Right renal cortex interstitium (tissue), 3 donors: ENCODE measurements at places on chromosomes 4 and X.

DNA sequence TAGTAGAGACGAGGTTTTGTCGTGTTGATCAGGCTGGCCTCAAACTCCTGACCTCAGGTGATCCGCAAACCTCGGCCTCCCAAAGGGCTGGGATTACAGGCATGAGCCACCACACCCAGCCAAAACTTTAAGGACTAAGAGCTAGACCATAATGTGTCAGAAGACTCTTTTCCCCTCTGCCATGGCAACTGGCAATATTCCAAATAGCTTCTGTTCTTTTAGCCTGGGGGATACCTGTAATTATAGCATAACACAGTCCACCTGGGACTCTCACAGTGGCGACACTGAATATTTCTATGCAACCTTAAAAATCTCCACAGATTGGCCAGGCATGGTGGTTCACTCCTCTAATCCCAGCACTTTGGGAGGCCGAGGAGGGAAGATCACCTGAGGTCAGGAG is 45.5 kb upstream of the RBM47 start:
- DNase-seq = no peak

DNA sequence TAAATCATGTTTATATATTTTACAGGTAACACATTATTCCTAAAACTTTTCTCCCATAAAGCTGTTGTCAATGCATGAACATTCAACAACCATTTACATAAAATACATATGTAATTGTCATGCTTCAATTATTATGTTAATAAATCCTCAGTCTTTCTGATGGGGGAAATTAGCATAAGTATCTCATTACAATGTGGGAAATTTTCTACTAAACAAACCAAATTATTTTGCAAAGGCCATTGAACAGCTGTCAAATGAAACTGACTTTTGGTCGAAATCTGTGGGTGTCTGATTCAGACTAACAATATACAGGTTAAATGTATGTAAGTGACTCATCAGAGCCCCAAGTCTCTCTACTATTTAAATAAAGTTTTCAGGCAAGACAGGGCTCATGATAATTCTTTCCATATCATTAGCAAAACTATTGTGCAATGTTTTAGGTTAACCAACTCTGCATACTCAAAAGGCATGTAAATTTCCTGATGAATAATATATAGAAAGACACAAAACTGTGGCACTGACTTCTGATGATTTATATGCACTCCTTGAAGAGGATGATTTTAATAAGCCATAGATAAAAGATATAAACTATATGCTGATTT is 795.3 kb upstream of the AADAT start:
- DNase-seq = no peak

GRCh38 chr4:121185960-121186359 is 21.8 kb upstream of the TNIP3 start:
- no peak for DNase-seq

- no peak for DNase-seq
Observed at GRCh38 chr4:67566335-67566734, 7.8 kb downstream of the STAP1 start.

DNA sequence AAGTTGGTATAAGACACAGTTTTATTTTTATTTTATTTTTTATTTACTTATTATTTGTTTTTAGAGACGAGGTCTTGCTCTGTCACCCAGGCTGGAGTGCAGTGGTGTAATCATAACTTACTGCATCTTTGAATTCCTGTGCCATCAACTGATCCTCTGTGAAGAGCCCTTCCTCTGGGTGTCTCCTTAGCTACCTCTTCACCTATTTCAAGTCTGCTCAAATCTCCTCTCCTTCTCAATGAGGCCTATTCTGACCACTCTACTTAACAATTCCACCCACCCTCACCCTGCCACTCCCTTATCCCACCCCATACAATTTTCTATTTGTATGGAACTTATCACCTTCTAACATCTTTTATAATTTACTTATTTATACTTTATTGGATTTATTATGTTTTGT is 183.4 kb downstream of the PPP3CA start:
- no peak for DNase-seq

- no peak for DNase-seq
Observed at GRCh38 chr4:175971388-175972179, 94.1 kb upstream of the WDR17 start.

GRCh38 chr4:125091-125771 is 930 bp downstream of the ZNF718 start:
- no peak for DNase-seq

GRCh38 chrX:107571296-107571998 is 56.9 kb upstream of the PRPS1 start:
- no peak for DNase-seq

GRCh38 chr4:74415602-74416300 is 29.2 kb upstream of the AREG start:
- no peak for DNase-seq

- DNase-seq = no peak
Observed at GRCh38 chrX:40169193-40170101, 71.7 kb upstream of the BCOR start.

- no peak for DNase-seq
Observed at GRCh38 chrX:41664375-41664901, 24.3 kb upstream of the GPR34 start.

- DNase-seq = no peak
Observed at GRCh38 chr4:74328501-74328900, 20.2 kb downstream of the EPGN start.

DNA sequence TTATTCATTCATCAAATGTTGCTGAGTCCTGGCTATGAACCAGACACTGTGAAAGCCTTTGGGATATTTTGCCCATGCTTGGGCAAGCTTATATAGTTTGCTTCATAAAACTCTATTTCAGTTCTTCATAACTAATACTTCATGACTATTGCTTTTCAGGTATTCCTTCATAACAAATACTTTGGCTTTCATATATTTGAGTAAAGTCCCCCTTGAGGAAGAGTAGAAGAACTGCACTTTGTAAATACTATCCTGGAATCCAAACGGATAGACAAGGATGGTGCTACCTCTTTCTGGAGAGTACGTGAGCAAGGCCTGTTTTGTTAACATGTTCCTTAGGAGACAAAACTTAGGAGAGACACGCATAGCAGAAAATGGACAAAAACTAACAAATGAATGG is 1.7 kb upstream of the AFP start:
- no peak for DNase-seq

- DNase-seq = no peak
Observed at GRCh38 chr4:83431200-83431599, 24.4 kb downstream of the HELQ start.

- no peak for DNase-seq
Observed at GRCh38 chrX:117196481-117196880, 733.7 kb upstream of the CT83 start.

- DNase-seq = no peak
Observed at GRCh38 chrX:11311706-11312105, 18.5 kb downstream of the AMELX start.

- DNase-seq = no peak
Observed at GRCh38 chr4:48489683-48490011, 405 bp upstream of the ZAR1 start.

GRCh38 chr4:43339435-43339834 is 446.9 kb downstream of the GRXCR1 start:
- DNase-seq = no peak

DNA sequence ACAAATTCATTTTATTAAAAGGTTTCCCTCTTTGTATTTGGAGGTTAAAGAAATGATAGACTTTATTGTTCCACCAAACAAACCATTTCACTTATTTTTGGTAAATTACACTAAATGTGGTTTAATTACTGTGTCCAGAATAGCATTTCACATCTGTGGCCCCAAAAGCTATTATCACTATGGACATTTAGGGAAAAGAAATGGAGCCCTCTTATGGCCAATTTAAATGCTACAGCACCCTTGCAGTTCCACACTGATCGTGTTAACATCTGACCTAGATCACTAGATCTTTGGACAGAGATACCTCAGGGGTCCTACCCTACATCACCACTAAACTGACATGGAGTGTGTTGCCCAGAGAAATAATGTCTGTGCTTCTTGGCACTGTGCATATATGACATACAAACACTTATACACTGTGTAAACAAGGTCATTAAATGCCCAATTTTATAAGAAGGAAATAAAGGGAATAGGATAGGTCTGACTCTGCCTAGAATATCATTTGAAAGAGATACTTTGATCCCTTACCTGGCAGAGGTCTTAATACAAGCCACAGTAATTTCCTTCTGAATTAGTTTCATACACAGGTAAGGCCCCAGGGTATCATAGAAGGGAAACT is 163.9 kb downstream of the KDR start:
- no peak for DNase-seq

DNA sequence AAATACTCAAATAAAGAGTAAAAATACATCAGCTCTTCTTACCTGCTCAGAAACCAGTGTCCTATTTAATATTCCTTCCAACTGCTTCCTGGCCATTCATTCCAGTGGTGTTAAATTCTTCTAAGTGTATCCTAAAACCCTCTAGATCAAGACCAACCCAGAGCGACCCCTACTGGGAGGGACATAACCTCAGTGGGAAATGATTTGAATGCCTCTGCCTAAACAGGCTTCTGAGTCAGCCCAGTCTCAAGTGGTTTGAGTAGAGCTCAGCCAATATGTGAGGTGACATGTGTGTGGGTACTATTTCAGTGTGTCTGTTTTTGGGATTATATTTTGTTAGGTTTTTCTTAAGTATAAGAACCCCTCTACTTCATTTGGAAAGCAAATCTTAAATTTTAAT is 133.6 kb upstream of the ARHGEF9 start:
- DNase-seq = no peak

- DNase-seq = no peak
Observed at GRCh38 chr4:141977433-141977832, 341.1 kb downstream of the IL15 start.
